Left cardiac atrium (tissue), 4 donors: ENCODE measurements at places on chromosomes 4 and X.

GRCh38 chr4:121898150-121898549, 27.9 kb upstream of the BBS7 start:
- DNase-seq, result no peak

GRCh38 chr4:12286351-12286750, 857.7 kb upstream of the HS3ST1 start:
- DNase-seq, result no peak

DNA sequence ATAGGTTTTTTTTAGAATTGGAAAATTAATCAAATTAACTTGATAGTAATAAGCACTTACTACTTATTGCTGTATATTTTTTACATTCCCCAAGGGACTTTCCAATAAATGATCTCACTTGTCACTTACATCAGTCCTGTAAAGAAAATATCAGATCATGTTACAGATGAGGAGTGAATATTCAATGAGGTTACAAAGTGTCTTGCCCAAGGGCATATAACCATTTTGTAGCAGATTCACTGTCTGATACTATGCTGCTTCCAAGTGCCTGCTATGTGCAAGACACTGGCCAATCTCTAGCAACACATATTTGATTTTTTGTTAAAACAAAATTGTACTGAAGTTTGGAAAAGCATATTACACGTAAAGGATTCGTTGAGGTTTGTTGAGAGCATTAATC, 1287.7 kb downstream of the FAM133A start:
- DNase-seq, result no peak

DNA sequence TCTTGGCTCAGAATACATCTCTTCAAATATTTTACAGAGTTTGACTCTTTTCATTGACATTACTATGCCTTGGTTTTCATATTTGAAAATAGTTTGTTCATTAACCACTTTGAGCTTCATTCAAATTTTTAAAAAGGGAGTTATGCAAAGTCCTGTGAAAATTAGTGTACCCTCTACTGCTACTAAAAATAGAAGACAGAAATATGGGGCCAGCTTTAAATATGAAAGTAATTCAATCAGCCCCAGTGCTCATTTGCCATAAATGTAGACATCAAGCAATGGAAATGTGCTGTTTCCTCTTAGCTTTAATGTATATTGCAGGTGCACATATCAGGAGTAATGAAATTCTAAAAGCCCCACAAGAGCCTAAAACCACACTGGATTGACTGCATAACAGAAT, 218.7 kb downstream of the SPATA18 start:
- no peak for DNase-seq

DNA sequence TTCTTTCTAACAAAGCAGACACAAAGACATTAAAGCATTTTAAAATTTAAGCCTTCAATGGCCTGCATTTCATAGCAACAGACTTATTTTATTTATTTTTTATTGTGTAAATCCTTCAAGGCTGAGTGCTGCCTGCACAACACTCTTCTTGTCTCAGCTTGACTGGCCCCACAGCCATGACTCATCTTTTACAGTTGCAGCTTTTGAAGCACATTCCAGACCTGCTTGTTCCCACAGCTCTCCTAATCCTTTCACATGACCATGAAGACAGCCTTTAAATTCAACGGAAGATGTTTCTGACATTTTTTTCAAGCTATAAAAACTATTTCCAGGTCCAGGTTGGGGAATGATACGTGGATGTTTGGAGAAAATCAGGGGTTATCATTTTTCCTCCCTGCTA, 276.9 kb upstream of the TACR3 start:
- peak; percentile 19 for DNase-seq

DNA sequence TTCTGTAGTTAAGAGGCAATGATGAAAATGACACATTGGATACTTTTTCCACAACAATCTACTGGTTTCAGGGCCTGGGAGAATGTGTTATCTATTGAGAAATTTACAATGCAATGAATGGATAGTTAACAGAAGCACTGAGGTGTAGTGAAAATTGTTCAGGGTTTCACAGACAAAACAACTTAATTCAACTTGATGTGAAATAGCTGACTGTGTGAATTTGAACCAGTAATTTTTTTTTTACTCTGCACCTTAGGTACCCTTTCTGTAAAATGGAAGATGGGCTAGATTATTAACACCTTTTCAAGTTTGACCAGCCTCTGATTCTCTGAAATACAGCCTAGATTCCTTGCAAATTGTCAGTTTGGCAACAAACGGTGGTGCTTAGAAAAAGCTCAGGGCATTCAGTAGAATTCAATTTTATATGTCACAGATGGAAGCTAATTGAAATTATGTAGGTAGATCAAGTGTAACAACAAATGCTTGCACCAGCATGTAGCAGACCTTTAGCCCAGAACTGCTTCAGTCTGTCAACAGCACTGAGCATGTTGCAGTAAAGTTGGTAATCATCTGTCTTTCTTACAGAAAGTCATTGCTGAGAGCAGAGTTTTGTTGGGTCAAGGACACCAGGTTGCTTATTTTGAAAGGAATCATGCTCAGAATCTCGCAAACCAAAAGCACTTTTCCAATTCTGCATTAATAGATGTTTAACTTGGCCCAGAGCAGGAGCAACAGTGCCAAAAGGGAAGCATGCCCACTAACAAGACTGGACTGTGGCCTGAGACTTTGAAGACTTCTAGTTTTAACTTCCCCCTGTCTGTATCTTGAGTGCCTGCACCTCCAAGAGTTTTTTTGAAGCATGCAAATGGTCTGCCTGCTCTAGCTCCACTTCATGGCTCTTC, 526.6 kb downstream of the PACRGL start:
- no peak for DNase-seq

DNA sequence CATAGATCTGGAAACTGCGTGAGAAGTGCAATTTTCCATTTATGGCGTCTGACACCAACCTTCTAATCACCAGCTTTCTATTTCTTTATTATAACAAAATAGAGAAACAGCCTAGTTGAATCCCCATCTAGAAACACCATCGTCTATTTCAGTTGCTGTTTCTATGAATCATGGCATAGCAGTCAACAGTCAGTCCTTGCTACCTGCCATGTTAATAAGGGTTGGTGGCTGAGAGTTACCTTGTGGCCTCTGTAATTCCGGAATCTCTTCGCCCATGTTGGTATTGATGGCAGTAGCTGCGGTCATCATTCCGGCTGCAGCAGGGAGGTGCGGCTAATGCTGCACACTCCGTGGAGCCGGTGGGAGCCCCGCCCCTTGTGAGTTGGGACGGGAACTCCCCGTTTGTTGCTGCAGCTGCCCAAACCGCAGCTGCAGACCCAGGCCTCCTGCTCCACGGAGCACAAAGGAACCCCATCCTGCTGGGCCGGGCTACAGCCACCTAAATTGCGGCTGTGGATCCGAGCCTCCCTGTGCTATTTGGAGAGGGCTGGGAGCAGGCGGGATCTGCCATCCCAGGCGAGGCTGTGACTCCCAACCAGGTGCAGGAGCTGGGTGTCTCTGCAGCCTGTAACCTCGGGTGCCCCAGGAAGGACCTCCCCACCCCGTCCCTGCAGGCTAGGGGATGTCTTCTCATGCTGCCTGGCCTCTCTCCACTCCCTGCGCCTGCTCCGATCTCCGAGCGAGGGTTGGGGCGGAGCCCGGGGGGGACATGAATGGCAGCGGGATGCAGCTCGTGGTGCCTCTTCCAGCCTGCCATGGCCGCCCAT, 115.4 kb upstream of the STK26 start:
- no peak for DNase-seq

DNA sequence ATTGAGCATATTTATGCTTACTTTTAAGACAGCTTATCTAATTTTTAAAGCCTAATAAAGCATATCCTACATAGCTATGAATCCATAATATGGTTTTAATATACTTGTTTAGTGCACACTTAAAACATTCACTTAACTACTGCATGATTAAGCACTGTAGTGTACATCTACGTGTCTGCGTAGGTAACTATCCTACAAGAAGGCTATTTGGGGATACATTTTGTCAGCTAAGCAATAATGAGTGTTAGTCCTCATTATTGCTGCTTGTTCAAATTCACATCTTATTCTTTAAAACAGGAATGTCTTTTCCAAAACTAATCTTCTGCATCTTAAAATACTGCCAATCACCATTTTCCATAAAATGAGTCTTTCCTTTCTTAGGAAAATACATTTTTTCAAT, 38.6 kb downstream of the GASK1B start:
- DNase-seq, result no peak

- DNase-seq, result no peak
Measured at GRCh38 chr4:188452097-188452496, 312.9 kb downstream of the TRIML1 start.

DNA sequence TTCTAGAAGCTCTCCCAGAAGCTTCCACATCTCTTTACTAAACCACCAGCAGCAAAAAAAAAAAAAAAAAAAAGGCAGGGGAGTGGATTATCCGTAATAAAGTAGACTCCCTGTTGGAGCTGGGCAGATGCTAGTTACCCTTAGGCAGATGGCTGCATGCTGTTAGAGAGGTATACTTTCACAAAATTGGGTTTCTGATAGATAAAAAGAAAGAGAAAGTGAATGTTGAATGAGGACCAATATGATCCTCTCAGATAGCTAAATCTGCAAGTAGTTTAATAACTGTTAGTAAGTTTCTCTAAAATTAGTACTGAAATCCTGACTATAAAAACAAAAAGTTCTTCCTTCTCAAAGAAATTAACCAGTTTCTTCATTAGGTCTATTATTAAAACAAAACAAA, 195.4 kb downstream of the ANAPC10 start:
- no peak for DNase-seq

GRCh38 chr4:26884486-26884988, 23.9 kb downstream of the STIM2 start:
- no peak for DNase-seq

DNA sequence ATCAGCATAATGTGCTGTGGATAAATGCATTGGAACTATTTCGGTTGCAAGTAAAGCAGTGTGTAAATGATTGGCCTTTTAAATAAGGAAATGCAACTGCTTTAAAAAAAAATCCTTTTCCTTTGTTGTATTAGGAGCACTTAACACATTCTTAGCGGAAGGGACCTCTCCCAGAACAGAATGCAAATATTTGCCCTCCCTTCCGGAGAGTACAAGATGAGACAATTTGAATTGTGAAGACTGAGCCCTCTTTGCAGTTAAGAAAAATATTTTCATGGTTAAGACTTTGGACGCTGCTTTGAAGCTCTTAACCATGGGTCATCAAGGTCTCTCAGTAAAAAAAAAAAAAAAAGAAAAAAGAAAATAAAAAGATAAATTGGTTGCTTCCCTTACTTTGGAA, 9.5 kb upstream of the NOX1 start:
- no peak for DNase-seq

DNA sequence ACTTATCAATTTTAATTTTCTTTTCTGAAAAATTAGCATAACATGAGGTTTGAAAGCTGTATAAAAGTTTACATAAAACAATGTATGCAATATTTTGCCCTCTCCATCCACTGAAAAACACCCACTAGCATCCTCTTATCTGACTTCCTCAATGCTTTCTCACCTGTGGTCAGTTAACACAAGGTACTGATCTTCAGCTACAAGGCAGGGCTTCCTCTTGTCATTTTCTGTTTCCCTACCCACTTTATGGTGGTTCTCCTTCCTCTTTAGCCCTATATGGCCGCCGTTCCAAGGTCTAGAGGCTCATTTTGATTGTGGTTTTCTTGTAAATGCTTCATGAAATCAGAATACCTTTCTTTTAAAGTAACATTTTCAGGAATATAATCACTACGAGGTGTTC, 618.6 kb upstream of the CPEB2 start:
- DNase-seq, result no peak

- DNase-seq, result no peak
Measured at GRCh38 chr4:91497892-91498291, 805.9 kb upstream of the GRID2 start.

DNA sequence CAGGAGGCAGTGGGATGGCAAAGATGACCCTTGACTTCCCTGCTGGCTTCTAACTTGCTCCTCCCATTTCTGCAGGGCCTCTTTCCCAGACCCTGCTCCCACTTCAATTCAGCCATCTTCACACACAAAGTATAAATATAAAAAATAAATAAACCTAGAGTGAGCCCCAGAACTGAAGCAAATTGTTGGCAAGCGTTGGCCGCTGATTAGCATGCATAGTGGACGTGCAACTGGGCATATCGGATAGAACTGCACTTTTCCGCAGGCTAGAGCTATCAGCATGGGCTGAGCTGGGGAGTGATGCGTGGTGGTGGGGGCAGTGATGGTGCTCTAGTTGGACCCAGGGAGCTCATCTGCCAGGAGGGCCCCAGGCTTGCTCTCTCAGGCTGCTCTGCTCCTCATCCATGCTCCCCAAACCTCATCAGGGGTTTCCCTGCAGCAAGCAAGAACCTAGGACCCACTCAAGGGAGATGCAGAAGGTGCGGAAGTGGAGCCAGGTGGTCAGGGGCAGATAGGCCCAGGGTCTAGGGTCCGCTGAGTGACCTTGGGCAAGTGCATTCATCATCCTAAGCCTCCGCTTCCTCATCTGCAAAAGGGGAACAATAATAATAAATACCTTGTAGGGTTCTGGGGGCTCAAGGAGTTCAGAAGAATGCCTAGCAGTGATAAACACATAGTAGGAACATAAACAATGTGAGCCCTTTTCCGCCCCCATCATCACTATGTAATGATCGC, 146.8 kb upstream of the PJA1 start:
- no peak for DNase-seq

DNA sequence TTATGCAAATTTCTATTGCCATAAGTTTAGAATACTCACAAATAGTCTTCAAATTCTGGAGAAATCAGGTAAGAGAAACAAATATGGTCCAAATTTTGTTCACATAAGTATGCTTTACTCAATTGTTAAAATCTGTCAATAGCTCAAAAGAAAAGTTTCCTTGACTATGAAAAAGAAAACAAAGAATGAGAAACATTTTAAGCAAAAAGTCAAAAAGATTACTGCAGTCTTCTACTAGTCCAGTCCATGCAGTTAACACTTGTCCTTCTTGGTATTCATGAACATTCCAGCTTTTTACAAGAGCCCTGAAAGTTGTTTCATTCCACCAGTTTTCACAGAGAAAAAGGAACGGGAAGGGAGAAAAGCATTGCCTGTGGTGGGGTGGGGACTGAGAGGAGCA, 54.7 kb upstream of the ZXDA start:
- DNase-seq, result no peak

DNA sequence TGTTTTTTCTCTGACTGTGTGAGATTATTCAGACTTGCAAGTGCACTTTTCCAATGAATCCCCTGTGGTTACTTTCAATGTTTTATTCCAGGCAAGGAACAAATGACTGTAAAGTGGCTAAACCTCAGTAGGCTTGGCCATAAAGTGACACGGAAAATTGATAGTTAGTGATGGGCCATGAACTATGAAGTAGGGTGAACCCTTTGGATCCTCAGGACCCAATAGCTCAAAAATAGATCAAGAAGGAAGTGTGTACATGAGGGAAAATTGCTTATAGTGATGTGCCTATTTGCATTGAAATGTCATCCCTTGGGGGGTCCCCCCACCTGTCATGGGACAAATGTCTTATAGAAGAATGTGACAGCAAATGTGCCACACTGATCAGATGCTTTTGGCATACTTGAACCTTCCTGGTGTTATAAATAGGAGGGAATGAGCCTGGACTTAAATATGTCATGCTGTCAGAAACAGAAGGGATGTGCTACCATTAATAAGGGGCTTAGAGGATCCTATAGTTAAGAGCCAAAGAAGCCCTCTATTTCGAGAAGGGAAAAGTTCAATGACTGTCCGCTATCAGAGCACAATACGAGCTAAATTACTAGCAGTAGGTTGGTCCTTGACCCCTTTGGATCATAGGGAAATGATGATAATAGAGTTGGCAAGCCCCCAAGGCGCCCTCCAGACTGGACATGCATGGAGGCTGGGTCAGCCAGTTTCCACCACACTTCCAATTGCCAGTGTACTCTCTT, 30.3 kb downstream of the SLC16A2 start:
- no peak for DNase-seq

- DNase-seq, result no peak
Measured at GRCh38 chr4:17558941-17559708, 17.9 kb upstream of the LAP3 start.

GRCh38 chr4:722169-722725, 16.6 kb downstream of the PCGF3 start:
- no peak for DNase-seq
